ENCODE measurements at places on chromosomes 5 and 9.

- DNase-seq = no peak
Observed at GRCh38 chr9:33917036-33917435, 100.1 kb downstream of the UBE2R2 start.

DNA sequence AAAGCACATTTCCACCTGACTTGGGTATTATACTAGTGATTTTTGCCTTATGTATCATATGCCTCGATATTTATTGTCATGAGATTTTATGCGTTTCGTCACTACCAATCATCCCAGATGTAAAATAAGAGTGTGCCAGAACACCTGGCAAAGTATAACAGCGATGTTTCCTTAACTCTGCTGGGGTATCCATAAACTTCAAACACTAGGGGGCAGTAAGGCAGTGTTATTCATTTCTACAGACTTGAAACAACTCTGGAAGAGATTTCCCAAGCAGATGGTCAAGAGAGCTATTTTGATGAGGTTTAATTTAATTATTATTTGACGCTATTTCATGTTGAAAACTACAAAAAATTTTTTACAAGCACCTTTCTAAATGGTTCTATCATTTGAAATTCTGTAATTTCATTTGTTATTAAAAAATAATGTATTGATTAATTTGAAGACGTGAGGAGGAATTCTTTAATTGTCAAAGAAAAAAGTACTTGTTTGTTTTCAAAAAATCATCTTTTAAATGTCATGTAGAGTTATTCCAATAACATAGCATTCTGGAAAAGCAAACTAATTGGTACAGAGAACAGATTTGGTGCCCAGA lies 388.5 kb upstream of the CTNND2 start:
- no peak for DNase-seq

DNA sequence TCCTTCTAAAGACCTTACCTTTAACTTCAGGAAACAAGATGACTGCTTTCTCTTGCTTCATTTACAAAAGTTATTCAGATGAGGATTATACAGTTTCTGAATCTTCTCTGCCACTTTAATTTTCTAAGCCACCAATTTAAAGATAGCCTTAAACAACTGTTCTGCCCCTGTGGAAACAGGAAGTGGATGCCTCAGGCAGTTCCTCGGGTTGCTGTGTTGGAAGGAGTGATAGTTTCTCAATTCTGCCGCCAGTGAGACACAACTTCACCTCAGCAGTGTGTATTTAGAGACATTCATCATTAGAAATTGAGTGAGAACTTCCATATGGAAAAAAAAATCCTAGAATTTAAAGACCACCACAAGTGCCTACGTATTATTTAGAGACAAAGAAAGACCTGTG lies 475.1 kb upstream of the WWC1 start:
- DNase-seq = peak; percentile 5

GRCh38 chr9:124110307-124110915 lies 98.8 kb downstream of the LHX2 start:
- DNase-seq = peak; percentile 50

- no peak for DNase-seq
Observed at GRCh38 chr9:136769710-136770191, 5.4 kb upstream of the LCN15 start.

GRCh38 chr5:177358370-177358819 lies 671 bp downstream of the RGS14 start:
- no peak for DNase-seq

DNA sequence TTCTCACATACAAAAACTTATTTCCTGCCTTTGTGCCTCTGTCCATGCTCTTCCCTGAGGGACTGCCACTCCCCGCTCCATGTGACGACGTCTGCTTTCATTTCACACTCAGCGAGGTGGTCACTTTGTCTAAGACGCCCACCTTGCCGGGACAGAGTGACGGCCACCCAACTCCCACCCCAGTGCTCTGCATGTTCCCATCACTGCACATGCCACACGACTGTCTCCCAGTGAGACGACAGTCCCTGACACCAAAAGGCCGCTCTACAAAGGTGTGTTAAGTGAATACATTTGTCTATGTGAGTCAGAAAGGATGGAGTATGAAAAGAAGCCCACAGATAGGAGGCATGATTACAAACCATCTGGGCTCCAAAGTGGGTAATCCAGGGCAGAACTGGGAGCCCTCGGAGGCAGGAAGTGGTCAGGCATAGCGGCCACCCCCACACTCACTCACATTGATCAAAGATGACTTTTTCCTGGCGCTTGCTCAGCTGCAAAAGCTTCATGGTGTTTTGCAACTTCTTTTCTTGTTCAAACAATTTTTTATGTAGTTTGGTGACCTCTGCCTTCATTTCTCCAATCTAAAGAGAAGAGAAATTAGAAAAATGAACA lies 185.8 kb downstream of the CDK5RAP2 start:
- no peak for DNase-seq

- DNase-seq = no peak
Observed at GRCh38 chr5:36392818-36393217, 91.1 kb upstream of the RANBP3L start.

DNA sequence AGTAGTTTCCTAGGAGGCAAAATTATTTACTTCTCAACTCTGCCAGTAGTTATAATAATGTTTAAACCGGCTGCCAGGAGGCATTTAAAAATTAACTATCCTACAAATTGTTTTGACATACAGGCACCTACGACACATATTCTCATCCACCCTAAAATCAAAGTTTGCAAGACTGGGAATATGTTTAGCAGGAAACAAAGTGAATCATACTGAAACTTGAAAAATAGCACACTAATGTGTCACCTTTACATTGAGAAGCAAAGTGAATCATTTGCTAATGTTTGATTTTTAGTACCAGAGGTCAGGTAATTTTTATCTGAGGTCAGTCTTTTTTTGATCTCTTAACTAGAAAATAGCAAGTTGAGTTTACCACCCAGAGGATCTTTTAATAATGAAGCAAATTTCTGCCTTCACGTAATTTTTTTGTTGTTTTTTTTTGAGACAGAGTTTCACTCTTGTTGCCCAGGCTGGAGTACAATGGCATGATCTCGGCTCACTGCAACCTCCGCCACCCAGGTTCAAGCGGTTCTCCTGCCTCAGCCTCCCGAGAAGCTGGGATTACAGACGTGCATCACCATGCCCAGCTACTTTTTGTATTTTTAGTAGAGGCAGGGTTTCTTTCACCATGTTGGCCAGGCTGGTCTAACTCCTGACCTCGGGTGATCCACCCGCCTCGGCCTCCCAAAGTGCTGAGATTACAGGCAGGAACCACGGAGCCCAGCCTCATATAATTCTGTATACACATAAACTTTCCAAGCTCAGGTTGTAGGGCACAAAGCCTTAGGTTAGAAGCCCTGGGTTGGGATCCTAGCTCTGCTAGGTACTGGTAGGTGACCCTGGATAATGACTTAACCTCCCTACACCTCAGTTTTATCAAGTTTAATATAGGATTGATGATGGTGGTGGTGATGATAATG lies 124.3 kb downstream of the UGCG start:
- no peak for DNase-seq

GRCh38 chr5:179377421-179378115 lies 32.3 kb upstream of the ADAMTS2 start:
- DNase-seq = no peak

GRCh38 chr5:172939611-172940267 lies 19.5 kb upstream of the RPL26L1 start:
- no peak for DNase-seq

- DNase-seq = no peak
Observed at GRCh38 chr5:23029290-23029689, 176.1 kb upstream of the CDH12 start.

DNA sequence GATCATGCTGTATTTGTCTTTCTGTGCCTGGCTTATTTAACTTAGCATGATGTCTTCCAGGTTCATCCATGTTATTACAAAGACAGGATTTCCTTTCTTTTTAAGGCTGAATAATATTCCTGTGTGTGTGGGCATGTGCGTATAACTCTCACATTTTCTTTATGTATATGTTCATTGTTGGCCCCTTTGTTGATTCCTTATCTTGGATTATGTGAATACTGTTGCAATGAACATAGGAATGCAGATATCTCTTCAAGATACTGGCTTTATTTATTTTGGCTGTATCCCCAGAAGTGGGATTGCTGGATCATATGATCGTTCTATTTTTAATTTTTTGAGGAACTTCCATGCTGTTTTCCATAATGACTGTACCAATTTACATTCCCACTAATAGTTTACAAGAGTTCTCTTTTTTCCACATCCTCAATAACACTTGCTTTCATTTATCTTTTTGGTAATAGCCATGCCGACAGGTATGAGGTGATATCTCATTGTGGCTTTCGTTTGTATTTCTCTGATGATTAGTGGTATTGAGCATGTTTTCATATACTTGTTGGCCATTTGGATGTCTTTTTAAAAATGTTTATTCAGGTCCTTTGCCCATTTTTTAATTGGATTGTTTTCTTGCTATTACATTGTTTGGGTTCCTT lies 38.0 kb downstream of the CREBRF start:
- DNase-seq = no peak

DNA sequence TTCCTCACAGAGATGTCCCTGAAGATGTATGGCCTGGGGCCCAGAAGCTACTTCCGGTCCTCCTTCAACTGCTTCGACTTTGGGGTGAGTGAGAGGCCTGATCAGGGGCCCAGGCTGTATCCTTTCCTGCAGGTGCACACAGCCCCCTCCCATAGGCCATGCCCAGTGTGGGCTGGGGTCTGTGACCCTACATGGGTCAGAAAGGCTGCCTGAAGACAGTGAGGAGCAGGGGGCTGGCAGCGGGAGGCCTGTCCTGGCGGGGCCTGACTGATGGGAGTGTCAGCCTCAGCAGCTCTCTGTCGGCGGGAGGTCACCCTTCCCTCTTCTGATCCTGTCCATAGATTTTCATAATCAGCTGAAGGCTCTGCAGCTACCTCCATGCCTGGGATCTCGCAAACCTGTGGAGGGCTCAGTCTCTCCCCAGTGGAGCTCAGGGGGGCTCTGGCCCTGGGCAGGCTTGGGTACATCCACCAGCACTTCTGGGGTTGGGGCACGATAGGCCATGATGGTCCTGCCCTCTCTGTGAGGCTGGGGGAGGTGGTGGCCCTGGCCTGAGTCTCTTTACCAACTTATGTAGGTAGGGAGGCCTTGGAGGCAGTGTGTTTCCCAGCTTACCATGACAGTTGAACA lies 98.5 kb downstream of the CACNA1B start:
- DNase-seq = no peak

Measured in midbrain (tissue), 1 donor.